ENCODE measurements at places on chromosomes 16 and 17.

- DNase-seq = no peak
Measured at GRCh38 chr16:61665512-61665911, 370.7 kb downstream of the CDH8 start.

- no peak for DNase-seq
Measured at GRCh38 chr16:50302472-50303005, 36.2 kb downstream of the ADCY7 start.

DNA sequence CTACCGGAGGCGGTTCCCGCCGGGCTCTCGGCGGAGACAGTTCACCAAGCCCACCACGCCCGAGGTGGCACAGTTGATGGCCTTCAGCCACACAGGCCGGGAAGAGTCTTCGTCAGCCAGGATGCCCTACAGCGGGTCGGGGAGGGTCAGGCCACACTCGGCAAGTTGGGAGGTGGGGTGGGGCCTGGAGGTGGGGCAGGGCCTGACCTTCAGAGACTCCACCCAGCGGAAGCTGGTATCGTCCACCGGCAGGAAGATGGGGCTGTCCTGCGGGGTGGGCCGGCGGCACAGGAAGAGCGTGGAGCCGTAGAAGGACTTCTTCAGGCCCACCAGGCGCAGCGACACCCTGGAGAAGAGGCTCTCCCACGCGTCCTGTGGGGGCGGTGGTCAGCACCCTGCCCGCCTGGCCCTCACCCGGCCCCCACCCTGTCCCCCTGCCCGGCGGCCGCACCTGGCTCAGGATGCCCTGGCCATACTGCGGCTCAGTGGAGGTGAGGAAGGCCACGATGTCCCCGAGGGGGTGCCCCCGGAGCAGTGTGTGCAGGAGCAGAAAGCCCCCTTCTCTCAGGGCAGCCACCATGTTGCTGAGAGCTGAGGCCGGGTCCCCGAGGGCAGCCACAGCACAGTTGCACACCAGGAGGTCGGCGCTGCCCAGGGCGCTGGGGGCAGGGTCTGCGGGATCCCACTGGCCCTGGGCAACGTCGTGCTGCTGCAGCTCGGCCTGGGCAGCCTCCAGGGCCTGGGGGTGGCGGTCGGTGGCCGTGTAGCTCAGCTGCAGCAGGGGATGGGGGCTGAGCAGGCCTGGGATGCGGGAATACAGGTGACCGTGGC lies 12.8 kb downstream of the FASN start:
- no peak for DNase-seq

DNA sequence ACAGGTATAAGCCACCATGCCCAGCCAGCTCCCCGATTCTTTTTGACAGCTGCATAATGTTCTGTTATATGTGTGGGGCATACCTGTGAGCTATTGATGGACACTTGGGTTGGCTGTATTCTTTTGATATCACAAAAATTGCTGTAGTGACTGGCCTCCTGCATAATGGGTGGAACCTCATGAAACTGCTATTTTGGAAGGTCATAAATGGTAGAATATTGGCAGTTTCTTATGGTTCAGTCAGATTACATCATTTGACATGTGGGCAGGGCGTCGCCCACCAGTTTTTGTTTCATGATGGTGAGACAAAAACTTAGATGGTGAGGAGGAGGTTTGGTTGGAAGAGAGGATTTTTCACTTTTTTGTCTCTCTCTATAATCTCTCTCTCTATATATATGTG lies 26.7 kb upstream of the POLR3E start:
- peak; percentile 41 for DNase-seq

DNA sequence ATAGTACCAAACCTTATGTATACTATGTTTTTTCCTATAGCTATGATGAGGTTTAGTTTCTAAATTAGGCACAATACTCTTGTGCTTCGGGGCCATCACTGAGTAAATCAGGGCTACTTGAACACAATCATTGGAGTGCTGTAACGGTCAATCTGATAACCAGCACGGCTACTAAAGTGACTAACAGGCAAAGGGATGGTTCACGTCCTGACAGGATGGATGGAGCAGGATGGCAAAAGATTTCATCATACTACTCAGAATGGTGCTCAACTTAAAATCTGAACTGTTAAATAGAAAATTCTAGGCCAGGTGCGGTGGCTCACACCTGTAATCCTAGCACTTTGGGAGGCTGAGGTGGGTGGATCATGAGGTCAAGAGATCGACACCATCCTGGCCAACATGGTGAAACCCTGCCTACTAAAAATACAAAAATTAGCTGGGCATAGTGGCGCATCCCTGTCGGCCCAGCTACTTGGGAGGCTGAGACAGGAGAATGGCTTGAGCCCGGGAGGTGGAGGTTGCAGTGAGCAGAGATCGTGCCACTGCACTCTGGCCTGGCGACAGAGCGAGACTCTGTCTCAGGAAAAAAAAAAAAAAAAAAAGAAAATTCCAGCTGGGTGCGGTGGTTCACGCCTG lies 7.0 kb downstream of the TUFM start:
- DNase-seq = no peak

GRCh38 chr16:77684181-77684526 lies 38.2 kb upstream of the NUDT7 start:
- no peak for DNase-seq

Measured in inflammatory macrophage treated with lipopolysaccharide for 4 hours (primary cell).